HT1080 (cell line): ENCODE measurements at places on chromosomes 16 and 17. TPM values are rescaled to one million over a fixed set of nuclear protein-coding genes. Genes with fewer than 3 reads are reported as not detected.

DNA sequence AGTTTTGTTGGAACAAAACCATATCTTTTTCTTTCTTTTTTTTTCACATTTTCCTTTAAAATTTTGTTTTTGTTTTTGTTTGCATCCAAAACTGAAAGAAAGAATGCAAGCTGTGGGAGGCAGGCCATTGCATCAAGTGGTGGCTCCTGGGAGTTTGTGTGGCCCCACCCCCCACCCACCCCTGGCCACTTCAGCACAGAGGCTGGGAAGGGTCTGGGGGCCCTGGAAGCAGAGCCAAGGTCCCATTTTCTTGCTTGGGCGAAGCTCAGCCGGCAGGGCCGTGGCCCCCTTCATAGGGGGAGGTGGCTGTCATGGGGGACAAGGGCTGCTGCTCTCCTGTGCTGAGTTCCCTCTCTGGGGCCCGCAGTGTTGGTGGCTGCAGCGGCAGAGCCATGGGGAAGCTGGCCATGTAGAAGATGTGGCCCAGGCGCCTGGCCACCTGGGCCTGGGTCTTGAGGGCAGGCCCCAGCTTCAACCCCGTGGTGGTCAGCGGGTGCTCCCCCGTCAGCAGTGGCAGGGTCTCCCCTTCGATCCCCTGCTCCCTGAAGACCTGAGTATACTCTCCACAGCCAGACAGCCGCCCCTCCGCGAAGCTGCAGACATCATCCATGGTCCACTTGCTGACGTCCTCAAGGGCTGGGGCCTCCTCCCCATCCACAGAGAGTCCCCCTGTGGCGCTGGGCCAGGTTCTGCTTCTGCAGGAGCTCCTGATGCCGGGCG, 19.8 kb downstream of the PAFAH1B1 start:
- DNase-seq = no peak

Gene OR2C1
- not detected in 2 replicates for total RNA-seq

Gene CFAP97D1
- 0.02 TPM in 1 of 2 replicates, not detected in the other for total RNA-seq

Gene CCDC182
- total RNA-seq = not detected in 2 replicates

GRCh38 chr16:68069511-68070248, 15.5 kb upstream of the NFATC3 start:
- no peak for DNase-seq

DNA sequence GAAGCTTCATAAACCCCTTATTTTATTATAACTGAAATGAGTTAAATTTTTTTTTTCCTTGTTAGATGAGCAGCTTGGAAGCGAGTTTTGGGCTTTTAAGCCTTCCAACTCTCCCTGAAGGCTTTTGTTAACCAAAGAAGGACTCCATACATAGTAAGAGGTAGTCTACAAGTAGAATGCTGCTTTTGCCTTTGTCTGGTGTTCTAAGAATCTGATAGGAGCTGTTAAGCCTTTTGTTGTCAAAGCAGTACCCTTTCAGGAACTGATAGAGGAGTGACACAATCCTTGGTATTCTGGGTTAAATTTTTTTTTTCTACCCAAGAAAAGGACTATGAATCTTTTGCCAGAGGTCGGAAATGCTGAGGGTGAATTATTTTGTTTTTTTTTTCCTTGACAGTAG, 26.1 kb downstream of the MAP2K4 start:
- DNase-seq = no peak

GRCh38 chr17:43018008-43018853, 4.0 kb downstream of the VAT1 start:
- DNase-seq = peak; percentile 13

- no peak for DNase-seq
Observed at GRCh38 chr16:15726715-15727114, 76.7 kb downstream of the NDE1 start.

DNA sequence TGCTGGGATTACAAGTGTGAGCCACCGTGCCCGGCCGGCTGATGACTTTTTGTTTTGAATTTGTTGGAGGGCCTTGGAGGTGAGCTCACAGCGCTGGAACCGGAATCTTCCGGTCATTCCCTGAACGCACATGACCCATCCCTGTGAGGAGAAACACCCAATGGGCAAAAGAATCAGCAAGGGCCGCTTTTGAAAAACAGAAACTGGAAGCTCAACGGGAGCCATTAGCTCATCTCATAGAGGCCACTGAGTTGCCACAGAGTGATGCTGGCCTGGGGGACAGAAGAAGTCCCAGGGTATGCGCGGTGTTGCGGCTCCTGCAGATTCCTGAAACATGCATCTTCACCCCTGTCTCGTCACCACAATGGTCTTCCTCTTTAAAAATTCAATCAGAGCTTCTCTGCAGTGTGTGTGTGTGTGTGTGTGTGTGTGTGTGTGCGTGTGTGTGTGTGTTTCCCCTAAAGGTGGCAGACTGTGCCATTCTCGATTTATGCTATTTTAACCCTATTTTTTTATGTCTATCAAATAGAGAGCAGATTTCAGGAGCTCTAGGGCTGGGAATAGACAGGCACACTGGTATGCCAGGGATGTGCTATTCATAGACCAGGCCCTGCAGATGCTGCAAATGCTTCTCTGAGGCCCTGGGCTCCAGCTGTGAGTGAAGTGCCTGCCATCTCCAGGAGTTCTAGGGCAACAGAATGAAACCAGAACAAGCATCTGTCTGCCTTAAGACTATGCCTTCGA, 68.3 kb downstream of the MARCHF10 start:
- DNase-seq = no peak

Gene UTS2R
- not detected in 2 replicates for total RNA-seq

- peak; percentile 71 for DNase-seq
Observed at GRCh38 chr17:49108318-49108717, 24.3 kb upstream of the B4GALNT2 start.

DNA sequence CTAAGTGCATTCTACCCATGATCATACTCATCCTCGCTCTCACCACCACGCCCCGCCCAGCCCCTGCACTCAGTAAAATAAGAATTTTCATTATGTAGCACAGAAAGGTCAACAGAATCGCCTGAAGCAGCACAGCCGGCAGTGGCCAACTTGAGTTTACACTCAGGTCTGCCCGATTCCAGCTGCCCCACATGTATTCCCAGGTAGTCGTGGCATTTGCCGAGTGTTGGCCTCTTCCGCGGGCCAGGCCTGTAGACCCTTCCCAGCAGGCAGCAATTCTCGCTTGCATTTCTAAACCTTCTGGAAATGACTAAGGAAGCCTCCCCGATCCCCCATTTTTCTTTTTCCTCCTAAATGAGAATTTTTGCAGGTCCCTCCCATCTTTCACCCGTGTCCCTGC, 609 bp downstream of the CNGB1 start:
- no peak for DNase-seq

GRCh38 chr17:6569370-6570285, 13.3 kb upstream of the PITPNM3 start:
- DNase-seq = no peak

DNA sequence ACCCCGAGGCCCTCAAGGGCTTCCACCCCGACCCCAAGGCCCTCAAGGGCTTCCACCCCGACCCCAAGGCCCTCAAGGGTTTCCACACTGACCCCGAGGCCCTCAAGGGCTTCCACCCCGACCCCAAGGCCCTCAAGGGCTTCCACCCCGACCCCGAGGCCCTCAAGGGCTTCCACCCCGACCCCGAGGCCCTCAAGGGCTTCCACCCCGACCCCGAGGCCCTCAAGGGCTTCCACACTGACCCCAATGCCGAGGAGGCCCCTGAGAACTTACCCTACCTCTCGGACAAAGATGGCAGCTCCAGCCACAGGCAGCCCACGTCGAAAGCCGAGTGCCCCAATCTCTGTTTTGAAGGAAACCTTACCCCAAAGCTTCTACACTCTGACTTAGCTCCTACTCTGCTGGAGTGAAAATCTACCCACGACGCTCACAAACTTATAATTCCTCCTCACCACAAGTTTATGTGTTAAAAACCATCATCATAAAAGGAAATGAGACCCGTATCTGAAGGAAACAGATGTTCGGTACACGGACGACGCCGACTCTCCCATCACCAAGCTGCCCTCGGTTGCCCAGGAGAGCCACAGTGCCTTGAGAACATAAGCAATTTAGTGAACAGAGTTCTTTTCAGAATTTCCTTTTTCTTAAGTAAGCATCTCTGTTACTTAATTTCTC, 61.2 kb upstream of the RPH3AL start:
- DNase-seq = no peak

DNA sequence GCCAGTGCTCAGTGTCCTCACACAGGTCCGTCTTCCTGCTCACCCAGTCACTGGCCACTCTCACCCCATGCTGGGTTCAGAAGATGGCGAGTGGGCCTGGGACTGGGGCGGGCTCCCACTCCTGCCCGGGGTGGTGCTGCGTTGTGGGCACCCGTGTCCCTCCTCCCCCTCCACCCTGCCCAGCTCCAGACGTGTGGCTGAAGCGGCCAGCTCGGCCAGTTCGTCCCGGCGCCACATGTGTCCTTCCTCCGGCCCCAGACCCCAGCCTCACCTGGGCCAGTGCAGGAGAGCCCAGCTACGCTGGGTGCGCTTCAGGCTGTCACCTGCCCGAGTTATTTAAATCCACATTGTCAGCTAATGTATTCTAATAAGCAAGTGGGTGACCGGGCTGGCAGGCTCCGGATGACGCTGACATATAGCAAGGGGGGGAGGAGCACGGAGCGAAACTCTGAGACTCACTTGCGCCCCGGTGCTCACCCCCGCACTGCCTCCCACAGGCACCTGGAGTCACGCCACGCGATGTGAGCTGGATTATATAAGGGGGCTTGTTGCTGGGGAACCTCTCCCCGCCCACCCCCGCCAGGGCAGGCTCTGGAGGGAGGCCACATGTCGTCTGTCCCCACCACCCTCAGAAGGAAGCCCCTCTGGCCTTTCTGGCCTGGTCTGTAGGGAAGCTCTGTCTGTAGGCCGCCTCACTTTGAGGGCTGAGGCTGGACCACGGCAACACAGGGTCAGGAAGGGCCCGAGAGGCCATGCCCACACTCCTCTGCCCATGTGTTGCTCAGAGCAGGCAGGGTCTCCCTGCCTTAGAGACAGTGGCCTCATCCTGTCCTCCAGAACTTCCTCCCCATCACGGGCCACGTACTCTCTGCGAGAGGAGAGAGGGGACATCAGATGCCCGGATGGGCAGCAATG, 7.1 kb upstream of the BAIAP2 start:
- DNase-seq = no peak

DNA sequence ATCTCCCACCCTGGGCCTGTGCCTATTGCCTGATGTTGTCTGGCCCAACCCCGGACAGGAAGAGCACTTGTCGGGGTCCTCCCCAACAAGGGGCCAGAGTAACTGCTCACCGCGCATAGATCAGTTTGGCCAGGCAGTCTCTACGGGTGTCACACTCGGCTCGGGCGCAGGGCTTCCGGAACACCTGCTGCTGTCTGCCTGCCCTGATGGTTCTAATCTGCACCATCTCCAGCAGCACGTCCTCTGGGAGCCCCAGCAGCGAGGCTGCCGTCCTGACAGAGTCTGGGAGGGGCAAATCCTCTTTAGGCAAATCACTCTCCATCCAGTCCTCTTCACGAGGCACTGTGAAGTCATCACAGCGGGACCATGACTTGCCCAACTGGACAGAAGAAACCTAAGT, 24.0 kb downstream of the MYO19 start:
- DNase-seq = no peak

DNA sequence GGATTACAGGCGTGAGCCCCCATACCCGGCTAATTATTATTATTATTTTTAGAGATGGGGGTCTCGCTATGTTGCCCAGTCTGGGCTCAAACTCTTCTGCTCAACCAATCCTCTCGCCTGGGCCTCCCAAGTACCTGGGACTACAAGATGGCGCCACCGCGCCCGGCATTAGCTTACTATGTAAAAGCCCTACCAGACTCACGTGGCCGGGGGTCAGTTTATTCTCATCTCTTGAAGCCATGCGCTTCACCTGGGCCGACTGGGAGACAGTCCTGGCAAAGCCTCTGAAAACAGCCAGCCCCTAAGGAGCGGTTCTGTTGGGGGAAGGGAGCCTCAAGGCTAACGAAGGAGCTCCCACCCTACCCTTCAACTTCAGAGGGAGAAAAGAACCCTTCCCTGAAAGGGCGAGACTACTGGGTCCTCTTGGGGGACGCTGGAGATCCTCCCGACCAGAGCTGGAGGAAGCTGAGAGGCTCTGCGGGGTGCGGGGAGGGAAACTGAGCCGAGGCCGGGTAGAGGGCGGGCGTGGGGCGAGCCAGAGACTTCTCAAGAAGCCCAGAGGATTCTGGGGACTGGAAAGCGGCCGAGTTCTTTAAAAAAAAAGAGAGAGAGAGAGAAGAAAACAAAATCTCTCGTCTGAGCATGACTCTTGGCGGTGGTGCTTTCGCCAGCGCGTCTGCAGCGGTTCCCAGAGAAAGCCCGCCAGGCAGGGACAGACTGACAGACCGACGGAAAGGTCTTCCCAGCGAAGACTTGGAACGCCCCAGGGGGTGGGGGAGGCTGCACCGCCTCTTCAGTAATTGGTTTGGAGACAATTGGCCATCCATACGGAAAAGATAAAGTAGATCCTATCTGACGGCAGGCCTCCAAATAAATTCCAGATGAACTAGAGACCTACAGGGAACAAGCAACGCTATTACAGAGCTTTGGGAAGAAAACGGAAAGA, 5.6 kb upstream of the TUBG2 start:
- DNase-seq = no peak

DNA sequence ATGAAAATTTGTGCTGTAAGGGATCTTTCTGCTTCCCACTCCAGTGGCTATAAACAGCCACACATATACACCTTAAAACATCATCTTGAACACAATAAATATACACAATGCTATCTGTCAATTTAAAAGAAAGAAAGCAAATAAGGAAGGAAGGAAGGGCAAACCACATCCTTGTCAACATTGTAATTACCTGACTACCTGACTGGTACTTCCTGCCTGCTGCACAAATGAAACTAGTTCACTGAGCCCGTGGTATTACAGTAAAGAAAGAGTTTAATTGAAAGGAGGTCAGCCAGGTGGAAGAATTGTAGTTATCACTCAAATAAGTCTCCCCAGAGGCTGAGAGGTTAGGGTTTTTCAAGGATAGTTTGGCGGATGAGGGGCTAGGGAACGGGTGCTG, 344.4 kb upstream of the ASIC2 start:
- DNase-seq = no peak

Gene CMTM2
- not detected in 2 replicates for total RNA-seq

Gene DBNDD1
- 4.1 and 8.2 TPM in 2 replicates for total RNA-seq

Gene NEK8
- total RNA-seq = 3.2 and 4.5 TPM in 2 replicates

Gene KRTAP9-2
- not detected in 2 replicates for total RNA-seq

Gene EVI2A
- total RNA-seq = 14.6 and 17.7 TPM in 2 replicates

- DNase-seq = no peak
Observed at GRCh38 chr17:33199571-33200510, 93.3 kb downstream of the ASIC2 start.

GRCh38 chr17:30541802-30542201, 64.6 kb downstream of the GOSR1 start:
- DNase-seq = no peak

Gene MYL11
- not detected in 2 replicates for total RNA-seq

- DNase-seq = no peak
Observed at GRCh38 chr17:34261568-34262337, 6.7 kb downstream of the CCL2 start.

DNA sequence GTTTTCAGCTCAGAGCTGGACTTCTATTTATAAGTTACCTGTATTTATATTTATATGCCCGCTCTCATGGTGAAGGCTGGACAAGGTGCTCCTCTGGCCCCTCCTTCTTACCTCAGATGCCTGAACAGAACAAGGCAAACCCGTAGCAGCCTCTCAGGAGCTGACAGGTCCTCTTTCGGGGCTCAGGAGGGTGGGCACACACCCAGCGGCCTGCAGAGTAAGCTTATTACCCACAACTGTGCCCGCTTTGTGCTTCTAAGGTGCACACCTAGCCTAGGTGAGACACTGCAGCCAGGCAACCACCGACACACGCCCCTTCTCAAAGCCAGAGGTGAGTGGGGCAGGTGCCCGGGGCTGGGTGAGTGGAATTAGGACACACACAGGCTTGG, 5.3 kb downstream of the NKIRAS2 start:
- no peak for DNase-seq

Gene PRAC2
- total RNA-seq = not detected in 2 replicates

Gene BICDL2
- not detected in 2 replicates for total RNA-seq

Gene SETD1A
- total RNA-seq = 3.1 and 5.3 TPM in 2 replicates

Gene FAM83G
- 20.2 and 21.0 TPM in 2 replicates for total RNA-seq

GRCh38 chr17:79607940-79608623, 2.8 kb downstream of the RBFOX3 start:
- peak; percentile 36 for DNase-seq
